Psoas muscle (tissue), 8 donors: ENCODE measurements at places on chromosomes 12 and 14. TPM values are rescaled to one million over a fixed set of nuclear protein-coding genes. Genes with fewer than 3 reads are reported as not detected.

KSR2 gene
- not detected for total RNA-seq

GARIN6 gene
- total RNA-seq = not detected

OR6C65 gene
- not detected for total RNA-seq

TMEM119 gene
- total RNA-seq = 1.0 TPM

MAPK1IP1L gene
- total RNA-seq = 60.1 TPM

HSPB8 gene
- 1,144 TPM for total RNA-seq

RPL10L gene
- total RNA-seq = not detected

IGF1 gene
- total RNA-seq = 30.2 TPM

GRCh38 chr12:26767116-26767515, 65.9 kb downstream of the ITPR2 start:
- DNase-seq = no peak

GRCh38 chr14:90053044-90053443, 8.8 kb upstream of the KCNK13 start:
- DNase-seq = no peak

GRCh38 chr14:104937161-104937560, 12.5 kb downstream of the PLD4 start:
- no peak for DNase-seq

GRCh38 chr12:62963486-62964041, 28.6 kb upstream of the PPM1H start:
- no peak for DNase-seq

GRCh38 chr14:87148655-87149054, 844.3 kb downstream of the GALC start:
- DNase-seq = no peak

- peak; percentile 56 for DNase-seq
Measured at GRCh38 chr12:53061404-53062010, 11.6 kb downstream of the TNS2 start.

GRCh38 chr14:54338696-54339317, 58.0 kb upstream of the CDKN3 start:
- no peak for DNase-seq

- DNase-seq = no peak
Measured at GRCh38 chr12:99985631-99986030, 895 bp upstream of the ANKS1B start.

DNA sequence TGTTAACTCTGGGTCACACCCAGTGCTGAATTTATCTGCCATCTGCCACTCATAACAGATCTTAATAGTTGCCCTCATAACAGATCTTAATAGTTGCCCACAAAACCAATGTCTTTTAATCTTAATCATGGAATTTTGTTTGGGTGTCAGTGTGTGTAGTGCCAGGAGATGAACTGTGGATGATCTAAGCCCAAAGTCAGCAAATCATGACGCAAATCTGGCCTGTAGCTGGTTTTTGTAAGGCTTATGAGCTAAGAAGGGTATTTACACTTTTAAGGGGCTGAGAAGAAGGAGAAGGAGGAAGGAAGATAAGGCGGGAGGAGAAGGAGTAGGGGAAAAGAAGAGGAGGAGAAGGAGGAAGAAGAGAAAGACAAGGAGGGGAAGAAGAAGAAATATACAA, 10.0 kb upstream of the IL26 start:
- no peak for DNase-seq

GRCh38 chr14:31263485-31264133, 56.0 kb upstream of the HECTD1 start:
- DNase-seq = peak; percentile 46

DNA sequence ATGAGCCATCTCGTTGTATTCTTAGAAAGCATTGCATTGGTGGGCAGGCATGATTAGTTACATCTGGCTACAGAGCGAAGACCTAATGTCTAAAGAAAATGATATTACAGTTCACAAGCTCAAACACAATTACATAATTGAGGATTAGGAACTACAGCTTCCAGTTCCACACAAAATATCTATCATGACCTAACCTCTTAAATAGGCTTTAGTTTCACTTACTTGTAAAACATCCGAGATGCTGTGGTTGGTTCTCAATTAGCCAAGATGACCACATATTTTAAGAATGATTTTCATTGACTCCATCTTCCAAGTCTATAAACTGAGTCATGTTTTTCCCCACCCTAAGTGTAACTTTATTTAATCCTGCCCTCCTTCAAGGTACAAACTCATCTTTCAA, 69.5 kb downstream of the LRIG3 start:
- no peak for DNase-seq

DNA sequence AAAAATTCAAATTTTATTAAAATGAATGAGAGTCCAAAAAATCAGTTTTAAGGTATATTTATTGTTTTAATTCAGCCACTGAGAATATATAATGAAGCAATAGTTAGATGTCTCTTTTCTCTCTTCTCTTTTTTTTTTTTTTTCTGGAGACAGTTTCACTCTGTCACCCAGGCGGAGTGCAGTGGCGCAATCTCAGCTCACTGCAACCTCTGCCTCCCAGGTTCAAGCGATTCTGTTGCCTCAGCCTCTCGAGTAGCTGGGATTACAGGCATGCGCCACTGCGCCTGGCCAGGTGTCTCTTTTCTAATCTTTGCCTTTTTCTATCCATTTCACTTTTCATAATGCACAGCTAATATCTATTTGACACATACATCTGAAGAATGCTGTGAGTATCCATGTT, 307.1 kb upstream of the RGS6 start:
- DNase-seq = no peak

DNA sequence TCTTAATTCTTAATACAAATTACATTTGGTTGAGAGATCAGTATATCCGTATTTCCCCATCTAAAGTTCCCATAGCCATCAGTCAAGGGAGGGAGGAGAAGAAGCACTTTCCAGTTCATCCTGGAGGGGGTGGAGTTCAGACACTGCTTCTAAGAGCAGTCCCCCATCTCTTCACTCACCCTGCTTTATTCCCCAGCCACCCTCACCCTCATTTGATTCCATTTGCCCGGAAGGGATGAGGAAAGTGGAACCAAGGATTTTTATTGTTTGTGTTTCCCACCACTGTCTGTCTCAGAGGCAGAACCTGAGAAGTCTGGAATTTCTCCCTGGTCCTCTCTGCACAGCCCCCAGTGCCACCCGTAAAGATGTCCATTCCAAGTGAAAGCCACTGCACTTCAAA, 134.2 kb upstream of the HIF1A start:
- DNase-seq = no peak

GRCh38 chr12:64685605-64686004, 73.6 kb downstream of the GNS start:
- no peak for DNase-seq

- no peak for DNase-seq
Measured at GRCh38 chr12:124045671-124046455, 72.8 kb downstream of the ZNF664 start.

GRCh38 chr12:121033625-121034349, 5.3 kb downstream of the OASL start:
- DNase-seq = no peak

DNA sequence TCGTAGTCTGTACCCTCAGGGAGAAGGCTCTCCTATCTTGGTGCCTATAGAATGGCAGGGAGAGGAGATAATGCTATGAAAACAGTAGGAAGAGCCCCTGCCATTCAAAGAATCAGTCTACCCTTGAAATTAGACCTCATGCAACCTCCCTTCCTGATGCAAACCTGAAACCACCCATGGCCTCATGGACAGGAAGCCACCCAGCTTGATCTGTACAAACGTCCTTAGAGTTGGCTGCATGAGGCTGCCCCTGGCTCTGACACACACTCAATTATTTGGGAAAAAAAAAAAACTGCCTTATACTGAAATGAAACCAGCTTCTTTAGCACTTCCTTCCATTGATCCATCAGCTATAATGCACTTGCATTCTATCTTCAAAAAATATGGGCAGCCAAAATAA, 116.6 kb upstream of the BCL2L14 start:
- DNase-seq = no peak

DNA sequence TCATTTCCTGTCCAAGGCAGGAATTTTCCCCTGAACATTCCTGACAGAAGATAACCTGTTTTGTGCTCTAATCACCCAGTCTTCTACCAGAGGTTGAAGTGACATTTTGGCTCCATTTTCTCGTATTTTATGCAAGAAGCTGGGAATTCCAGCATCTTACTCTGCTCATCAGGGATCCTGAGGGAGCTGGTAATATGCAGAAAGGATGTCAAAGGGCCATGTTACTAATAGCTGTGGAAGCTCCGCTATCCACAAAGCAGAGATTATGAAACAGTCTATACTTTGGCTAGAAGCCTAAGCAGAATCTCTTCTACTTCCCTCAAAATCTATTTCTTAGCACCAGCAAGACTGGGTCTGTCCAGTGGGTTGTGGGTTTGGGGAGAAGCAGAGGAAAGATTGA, 613.0 kb downstream of the DIO2 start:
- no peak for DNase-seq

- DNase-seq = no peak
Measured at GRCh38 chr12:128977441-128977840, 124.2 kb downstream of the GLT1D1 start.

GRCh38 chr14:99718811-99719192, 34.7 kb downstream of the CYP46A1 start:
- no peak for DNase-seq
